ENCODE measurements at places on chromosomes 11 and 22. TPM values are rescaled to one million over a fixed set of nuclear protein-coding genes. Genes with fewer than 3 reads are reported as not detected.

Gene SCGB2A2
- total RNA-seq = not detected

Gene UCP3
- 7.8 TPM for total RNA-seq

Gene POU2AF3
- total RNA-seq = not detected

Gene RNF215
- total RNA-seq = 9.5 TPM

Gene CLCF1
- total RNA-seq = 9.8 TPM

Gene CD59
- 25.0 TPM for total RNA-seq
